ENCODE measurements at places on chromosomes 12 and 14.

DNA sequence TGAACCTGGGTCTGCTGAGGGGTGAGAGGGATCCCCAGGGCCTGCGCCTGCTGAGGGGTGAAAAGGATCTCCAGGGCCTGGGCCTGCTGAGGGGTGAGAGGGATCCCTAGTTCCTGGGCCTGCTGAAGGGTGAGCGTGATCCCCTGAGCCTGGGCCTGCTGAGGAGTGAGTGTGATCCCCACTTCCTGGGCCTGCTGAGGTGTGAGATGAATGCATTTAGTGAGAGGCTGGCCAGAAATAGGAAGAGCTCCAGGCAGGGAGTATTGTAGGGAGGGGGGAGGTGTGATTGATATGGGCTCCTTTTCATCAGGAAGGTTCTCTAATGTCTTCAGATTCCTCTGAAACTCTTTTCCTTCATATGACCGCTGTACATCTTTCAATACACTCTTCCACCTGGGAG is 43.0 kb downstream of the FAM186A start:
- no peak for DNase-seq

DNA sequence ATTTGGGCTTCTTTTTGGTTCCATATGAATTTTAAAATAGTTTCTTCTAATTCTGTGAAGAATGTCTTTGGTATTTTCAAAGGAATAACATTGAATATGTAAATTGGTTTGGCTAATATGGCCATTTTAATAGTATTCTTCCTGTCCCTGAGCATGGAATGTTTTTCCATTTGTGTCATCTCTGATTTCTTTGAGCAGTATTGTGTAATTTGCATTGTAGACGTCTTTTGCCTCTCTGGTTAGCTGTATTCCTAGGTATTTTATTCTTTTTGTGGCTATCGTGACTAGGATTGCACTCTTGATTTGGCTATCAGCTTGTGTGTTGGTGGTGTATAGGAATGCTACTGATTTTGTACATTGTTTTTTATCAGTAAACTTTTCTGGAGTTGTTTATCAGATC is 601.9 kb downstream of the SNAPC1 start:
- DNase-seq = no peak

GRCh38 chr14:56004786-56005185 is 113.4 kb upstream of the PELI2 start:
- peak; percentile 34 for DNase-seq

DNA sequence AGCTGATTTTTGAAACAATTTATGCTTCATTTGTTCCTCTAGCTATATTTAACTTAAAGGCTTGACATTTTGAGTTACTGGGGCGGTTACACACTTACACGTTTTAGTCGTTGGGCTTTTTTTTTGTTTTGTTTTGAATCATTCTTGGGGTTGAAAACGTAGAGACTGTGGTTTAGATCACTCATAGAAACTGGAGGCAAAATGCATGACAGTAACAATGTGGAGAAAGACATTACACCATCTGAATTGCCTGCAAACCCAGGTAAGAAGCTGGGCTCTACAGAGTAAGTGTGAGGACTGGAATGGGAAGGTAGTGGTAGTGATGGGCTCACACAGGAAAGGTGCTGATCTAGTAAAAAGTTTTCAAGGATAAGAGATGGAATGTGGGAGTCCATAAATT is at the start of gene CLEC2D:
Gene CLEC2D (plus strand): TSS at position 180 of the 400 bp plus-strand sequence. CDS start 22 bp downstream, at position 202.
- peak; percentile 45 for DNase-seq

DNA sequence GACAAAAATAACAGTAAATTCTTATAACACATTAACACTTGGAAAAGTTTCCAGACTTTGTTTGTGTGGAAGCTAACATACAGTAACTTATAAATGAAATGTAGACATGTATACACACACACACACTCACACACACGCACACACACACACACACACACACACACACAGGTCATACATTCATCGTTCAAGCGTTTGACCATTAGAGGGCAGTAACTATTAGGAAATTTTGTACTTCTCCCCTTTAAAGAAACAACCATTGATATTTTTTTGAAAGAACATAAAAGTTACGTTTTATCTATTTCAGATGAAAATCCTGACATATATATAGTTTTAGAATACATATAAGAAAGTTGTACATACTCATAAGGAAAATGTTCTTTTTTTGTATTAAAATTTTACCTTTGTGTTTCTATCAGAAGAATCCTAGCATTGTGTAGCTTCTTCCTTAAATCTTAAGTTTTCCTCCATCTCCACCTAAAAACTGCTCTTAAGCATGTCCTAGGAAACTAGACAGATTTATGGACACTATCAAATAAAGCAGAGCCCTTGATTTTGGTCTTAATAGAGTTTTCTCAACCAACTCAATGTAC is 29.0 kb downstream of the PTPRQ start:
- no peak for DNase-seq

DNA sequence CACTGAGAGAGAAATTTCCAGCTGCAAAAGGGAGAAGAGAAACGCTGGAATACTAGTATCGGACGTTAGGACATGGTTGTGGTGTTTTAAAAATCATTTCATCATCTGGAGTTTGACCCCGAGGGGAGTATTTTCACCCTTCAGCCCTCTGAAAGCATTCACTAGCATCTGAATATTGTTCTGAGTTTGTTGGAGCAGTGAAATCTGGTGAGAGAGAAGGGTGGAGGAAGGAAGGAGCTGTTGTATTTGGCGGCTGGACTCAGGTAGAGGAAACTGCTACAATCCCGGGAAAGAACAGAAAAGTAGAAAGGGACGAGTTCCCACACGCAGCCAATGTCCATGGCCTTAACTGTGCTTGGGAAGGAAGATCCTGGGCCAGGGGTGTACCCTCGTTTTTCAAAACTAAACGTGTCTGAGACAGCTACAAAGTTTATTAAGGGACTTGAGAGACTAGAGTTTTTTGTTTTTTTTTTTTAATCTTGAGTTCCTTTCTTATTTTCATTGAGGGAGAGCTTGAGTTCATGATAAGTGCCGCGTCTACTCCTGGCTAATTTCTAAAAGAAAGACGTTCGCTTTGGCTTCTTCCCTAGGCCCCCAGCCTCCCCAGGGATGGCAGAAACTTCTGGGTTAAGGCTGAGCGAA is 896 bp upstream of the CDKN1B start:
- no peak for DNase-seq

DNA sequence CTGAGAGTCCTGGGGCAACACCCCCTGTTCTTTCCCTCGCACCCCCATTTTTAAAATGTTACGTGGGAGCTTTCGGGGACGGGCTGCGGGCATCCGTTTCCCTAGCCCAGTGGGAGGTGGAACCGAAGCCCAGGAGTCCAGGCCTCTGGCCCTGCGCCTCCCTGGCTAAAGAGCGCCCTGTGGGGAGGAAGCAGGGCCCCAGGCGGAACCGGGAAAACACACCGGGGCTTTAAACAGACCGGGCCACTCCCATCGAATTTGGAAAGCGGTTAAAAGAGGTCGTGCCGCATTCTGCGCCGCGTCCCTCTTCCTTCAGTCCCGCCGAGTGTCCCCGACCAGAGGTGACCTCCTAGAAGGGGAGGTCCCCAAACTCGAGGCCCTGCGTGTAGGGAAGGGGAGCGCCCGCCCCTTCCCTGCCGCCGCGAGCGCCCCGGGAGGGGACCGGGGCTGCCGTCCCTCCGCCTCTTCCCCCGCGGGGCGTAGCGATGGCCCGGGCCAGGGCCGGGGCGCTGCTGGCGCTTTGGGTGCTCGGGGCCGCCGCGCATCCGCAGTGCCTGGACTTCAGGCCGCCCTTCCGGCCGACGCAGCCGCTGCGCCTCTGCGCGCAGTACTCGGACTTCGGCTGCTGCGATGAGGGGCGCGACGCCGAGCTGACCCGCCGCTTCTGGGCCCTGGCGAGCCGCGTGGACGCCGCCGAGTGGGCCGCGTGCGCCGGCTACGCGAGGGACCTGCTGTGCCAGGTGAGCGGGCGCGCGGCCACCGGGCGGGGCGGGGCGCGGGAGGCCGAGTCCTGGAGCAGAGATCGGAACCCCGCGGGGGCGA is at the start of gene HHIPL1:
Gene HHIPL1 (plus strand): TSS at position 407 of the 822 bp plus-strand sequence. CDS start 79 bp downstream, at position 486.
- no peak for DNase-seq

DNA sequence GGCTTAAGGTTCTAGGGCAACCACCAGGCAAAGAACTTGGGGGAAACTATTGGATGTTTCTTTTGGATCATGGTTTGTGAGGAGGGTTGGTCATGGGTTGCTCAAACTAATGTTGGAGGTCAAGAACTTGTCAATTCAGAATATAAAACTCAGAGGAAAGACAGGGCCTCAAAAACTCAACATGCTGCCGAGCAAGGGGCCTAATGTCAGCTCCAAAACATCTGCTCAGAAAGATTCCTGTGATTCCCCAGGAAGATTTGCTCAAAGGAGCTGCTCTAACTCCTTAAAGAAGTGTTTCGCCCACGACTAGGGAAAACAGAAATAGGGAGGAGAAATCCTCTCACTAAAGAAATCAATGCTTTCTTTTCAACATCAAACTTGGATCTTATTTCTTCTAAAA is 3.7 kb upstream of the IGF1 start:
- DNase-seq = no peak

GRCh38 chr14:34994668-34995067 is 11.9 kb downstream of the SRP54 start:
- DNase-seq = no peak

DNA sequence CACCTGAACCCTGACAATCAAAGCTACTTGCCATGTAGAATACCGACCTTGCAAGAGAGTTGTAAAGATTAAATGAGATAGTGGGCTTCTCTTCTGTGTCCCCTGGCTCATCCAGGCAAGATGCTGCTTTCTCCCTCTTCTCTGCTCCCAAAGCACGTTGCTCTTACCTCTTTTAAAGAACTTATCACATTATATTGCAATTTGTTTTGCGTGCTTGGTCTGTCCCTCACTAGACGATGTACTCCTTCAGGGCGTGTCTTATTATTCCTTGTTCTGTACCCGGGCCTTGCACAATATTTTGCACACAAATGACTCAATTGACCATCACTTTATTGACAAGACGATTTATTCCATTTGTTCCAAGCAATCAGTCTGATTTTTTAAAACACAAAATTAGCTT is 3.3 kb downstream of the DCN start:
- no peak for DNase-seq

DNA sequence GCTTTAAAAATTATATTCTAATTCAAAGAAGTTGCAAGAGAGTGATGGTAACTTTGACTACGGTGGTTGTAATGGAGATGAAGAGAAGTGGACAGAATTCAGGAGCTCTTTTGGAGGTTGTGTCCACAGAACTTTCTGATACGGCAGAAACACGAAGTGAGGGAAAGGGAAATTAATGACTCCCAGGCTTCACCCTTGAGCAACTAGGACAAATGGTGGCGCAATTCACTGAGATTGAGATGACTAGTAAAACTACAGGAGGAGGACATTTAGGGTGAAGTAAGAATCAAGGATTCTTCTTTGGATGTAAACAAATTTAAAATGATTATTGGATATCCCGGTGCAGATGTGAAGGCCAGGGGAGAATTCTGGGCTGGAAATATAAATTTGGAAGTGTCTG is 212.6 kb downstream of the PTPRO start:
- no peak for DNase-seq

DNA sequence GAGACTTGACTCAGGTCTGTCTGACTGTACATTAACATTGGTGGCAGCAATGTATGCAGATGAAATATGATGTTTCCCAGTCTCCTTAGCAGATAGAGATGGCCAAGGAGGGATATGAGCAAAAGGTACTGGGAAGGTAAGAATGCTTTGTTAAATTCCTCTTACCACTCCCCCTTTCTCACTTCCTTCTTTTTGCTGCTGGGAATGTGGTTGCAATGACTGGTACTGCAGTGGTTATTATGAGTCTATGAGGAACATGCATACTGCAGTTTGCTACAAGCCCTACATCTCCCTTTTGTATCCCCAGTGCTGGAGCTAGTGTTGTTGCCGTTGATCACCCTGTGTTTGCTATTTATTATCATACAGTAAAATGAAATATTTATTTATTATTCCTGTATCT is 35.9 kb downstream of the ALDH1L2 start:
- DNase-seq = no peak

DNA sequence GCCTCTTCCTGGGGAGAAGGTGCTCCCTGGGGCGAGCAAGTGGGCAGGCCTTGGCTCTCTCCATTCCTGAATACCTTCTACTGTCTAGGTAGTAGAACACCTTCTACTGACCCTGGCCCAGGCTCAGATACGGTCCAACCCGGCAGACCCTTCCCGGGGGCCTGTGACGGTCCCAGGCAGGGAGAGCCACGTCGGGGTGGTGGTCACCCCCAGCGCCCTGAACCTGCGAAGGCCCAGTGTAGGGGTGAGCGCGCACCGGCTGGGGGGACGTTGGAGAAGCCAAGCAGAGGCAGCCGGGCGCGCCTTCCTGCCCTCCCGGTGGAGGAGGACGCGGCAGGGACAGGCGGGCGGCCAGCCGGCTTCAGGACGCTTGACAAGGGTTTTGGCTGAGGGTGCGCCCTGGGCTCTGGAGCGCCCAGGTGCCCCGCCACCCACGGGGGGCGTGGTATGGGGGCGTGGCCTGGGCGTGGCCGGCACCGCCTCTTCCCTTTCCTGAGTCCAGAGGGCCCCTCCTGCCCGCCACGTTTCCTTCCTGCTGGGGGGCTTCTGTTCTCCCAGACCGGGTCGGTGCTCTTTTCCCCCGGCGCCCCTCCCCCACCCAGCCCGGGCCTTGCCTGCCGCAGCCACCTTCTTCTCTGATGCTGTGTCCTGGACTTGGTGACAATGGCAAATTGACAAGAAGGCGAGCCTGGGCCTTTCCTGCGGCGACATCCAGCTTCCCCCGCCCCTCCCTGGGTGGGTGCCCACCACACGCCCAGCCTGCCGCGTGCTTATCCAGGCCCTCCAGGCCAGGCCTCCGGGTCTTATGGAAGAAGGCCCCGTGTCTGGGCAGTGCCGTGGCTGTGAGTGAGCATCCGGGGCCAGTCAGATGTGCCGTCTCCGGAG is 24.5 kb upstream of the PPP1R13B start:
- peak; percentile 74 for DNase-seq

DNA sequence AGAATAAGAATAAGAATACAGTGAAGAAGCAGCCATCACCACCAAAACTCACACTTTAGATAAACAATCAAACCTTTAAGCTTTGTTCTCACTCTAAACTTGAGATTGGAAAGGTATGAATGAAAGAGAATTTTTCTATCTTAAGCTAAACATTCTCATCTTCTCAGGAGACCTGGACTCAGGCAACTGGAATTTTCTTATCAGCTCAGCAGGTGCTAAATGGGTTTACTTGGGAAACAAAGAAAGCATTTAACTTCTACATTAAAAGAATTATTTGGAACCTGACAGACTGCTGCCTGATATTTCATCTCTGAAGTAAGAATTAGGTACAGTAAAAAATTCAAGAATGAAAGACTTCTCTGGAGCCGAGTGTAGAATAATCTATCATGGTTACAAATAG is 20.7 kb upstream of the KERA start:
- DNase-seq = no peak

DNA sequence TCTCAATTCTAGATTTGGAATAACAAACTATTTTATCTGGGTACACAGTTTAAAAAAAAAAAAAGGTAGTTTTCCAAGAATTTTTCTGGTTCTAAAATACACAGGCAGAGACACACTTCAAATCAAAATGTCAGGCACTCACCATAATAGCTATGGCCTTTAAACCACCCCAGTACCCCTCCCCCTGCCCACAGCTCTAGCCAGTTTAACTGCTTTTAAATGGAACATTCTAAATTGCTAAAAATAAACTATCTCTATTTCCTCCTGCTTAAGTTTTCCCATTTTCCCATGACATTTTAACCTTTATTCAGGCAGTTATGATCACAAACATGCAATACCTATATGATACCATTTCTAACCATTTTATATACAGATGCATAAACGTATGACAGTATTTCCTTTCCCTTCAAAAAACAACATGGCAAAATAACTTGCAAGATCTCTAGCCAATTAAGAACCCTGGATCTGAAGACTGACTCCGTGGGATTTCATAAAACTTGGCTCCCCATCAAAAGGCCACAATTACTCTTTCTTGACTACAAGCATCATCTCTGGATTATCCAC is 46.3 kb downstream of the PPP2R5E start:
- no peak for DNase-seq

Measured in CD4-positive, alpha-beta T cell treated with Interleukin-4 for 1 hour (primary cell).